ENCODE measurements at places on chromosomes 6 and 20.

- DNase-seq: no peak
Measured at GRCh38 chr6:112118034-112118433, 30.6 kb downstream of the FAM229B start.

DNA sequence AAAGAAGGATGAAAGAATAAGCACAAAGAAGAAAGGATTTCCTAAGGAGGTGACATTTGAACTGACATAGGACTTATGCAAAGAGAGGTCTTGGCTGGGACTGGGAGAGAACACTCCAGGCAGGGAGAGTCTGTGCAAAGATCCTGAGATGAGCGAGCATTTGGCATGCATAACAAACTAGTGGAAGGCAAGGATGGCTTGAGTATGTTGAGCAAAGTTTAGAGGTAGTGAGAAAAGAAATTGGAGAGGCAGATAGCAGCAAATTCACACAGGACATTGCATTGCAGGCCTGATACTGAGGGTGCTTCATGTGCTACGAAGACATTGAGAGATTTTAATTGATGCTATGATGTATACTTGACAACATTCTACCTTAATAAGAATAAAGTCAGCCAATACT is 237.8 kb downstream of the ZNF217 start:
- DNase-seq: no peak

DNA sequence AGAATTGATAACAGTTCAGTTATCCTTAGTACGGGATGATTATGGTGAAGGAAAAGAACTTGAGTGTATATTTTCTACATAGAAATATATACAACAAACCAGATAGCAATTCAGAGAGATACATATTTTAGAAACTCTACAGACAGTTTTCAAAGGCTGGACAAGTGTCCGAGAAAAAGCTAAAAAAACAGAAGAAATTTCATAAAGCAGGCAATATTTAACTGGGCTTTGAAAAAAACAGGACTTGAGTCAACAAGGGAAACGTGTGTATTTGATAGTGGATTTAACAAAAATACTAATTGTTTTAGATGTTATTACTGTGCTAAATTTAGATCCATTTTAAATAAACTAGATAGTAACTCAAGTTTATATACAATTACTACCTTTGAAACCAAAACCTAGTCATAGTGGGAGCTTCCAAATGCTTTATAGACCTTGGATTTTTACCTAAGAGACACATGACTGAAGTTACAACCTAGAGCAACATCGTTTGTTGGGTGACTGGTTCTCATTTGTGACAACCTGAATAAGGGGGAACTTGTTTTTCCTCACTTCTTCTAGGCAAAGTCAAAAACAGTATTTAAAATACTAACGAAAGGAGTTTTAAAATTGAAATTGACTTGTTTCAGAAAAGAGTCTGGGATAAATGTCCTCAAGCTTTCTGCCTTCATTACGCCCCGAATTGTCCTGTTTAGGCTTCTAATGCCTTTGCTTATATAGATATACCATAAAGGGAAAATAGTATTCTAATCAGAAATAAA is 116.7 kb upstream of the PRSS16 start:
- DNase-seq: no peak

GRCh38 chr6:43840490-43841218 is 70.6 kb downstream of the VEGFA start:
- no peak for DNase-seq

GRCh38 chr20:50274570-50275430 is 84.2 kb downstream of the CEBPB start:
- peak; percentile 37 for DNase-seq

- DNase-seq: peak; percentile 84
Measured at GRCh38 chr20:50690650-50691572, at the start of gene RIPOR3. TSS of gene RIPOR3 (minus strand) at chr20:50691542. CDS start at chr20:50691128, 414 bp downstream.

DNA sequence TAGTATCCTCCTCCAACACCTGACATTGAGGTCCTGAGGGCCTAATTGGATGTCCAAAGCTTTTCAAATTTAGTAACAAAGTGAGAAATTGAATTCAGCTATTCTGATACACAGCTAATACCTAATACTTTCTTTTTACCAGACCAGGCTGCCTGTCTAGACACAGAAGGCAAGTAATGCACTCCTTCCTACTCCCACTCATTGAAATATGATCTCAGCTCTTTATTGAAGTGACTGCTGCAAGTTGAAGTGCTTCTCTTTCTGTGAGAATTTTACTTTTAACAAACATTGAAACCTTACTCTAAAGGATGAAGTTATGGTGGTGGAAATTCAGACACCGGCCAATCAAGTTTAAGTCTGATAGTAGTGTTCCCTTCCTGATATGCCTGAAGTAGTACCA is 90.8 kb upstream of the OGFRL1 start:
- DNase-seq: no peak

DNA sequence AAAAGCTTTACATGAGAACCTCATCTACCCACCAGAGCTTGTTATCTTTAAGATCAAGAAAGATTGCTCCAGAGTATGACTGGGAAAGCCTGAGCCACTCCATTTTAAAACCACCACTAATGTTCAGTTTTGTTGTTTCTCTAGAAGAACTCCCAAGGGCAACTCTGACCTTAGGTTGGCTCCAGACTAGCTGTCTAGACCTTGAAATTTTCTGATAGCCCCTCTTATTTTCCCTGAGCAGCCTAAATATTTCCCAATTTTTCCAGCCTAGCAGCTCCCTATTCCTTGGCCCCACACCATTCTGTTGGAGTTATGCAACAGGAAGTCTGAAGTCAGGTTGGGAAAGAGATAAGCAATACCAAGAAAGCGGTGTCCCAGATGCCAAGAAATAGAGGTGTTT is 84.6 kb upstream of the TCF21 start:
- DNase-seq: no peak

GRCh38 chr6:98945311-98946115 is 2.2 kb downstream of the FBXL4 start:
- no peak for DNase-seq

DNA sequence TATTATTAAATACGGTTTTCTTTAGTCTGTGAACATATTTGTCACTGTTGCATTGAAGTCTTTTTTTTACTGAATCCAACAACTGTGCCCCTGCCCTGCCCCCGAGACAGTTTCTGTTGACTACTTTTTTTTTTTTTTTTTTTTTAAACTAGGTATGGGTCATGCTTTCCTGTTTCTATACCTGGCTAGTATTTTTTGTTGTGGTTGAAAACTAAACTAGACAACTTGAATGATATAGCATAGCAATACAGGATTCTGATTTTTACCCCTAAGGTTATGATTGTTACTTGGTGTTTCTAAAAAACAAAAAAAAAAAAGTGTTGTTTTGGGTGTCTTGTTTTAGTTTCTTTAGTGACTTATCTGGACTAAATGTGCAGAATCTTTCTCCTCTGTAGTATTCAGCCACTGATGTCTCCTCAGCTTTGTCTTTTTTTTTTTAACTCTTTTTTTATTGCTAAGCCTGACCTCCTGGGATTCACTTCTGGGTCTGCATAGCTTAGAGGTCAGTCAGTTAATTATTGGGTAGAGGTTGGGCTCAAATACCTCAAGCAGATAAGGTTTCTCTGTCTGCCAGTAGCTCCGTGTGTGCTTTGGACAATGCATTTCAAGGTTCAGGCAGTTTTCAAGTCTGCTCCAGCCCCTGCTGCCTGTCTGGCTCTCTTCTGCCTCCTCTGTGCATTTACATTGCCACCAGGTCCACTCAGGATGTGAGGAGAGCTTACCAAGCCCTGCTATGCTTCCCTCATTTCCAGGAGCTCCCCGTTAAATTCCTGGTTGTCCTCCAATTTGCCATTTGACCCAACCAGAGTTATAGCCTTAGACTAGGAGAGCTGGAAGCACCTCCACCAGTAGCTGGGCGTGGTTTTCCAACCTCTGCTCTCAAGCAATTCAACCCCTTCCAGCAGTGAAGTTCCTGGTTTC is 91.4 kb downstream of the SYNDIG1 start:
- DNase-seq: no peak

DNA sequence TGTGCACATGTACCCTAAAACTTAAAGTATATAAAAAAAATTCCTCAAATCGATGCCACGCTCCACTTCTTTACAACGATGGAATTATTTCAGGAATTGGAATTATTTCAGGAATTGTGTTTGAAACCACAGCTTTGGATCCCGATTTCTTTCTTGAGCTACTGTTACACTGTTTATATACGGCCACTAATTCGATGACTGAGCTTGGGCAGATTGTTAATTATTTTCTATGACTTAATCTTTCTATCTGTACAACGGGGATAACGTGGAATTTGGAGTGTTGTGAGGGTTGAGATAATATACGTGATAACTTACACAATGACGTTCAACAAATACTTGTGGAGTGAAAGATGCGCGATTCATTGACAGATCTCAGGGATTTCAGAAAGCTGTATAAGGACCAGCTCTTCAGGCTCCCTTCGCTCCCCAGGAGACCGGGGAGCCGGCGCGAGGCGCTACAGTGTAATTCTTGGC is 171.3 kb downstream of the SLC16A10 start:
- DNase-seq: no peak

DNA sequence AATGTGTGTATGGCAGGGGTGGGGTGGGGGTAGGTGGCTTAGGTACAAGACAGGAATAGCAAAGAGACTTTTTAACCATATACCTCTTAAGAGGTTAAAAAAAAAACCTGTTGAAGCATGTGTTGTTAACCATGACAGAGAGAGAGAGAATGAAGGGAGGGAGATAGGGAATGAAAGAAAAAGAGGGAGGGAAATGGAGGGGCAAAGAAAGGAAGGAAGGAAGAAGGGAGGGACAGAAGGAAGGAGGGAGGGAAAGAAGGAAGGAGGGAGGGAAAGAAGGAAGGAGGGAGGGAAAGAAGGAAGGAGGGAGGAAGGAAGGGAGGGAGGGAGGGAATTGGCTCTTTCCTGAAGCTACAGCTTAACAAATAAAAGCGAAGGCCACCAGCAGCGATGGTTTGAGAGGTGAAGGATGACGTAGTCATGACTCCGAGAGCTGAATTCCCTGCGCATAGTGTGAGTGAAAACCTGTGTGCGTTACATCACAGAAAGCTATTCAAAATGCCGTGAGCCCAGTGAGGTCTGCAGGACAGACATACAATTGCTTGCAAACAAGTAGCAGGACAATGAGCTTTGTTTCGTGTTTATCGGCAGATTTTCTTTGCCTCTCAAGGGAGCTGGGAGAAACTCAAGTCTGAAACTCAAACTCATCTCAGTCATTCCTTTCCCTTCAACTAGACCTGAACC is 88.6 kb upstream of the NEDD9 start:
- DNase-seq: no peak

DNA sequence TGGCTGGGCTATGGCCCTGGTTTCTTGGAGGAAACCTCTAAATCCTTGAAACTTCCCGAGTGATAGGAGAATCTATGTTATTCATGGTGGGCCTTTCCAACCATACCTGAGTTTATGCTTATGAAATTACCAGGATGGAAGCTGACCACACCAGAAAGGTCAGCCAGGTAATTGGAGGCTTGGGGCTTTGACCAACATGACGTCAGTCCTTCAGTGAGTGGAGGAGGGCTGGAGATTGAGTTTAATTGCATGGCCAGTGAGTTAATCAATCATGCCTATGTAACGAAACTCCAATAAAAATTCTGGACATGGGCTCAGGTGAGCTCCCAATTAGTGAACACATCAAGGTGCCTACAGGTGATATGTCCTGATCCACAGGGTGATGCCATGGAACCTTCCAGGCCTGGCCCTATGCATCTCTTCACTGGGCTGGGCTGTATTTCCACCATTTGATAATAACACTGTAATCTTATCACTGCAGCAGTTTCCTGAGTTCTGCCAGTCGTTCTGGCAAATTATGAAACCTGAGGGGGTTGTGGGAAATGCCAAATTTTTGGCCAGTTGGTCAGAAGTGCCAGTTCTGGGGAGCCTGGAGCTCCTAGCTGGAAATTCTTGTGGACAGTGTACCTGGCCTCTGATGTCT is 106.5 kb downstream of the CDH26 start:
- no peak for DNase-seq
